Kasumi-1 (cell line): ENCODE measurements at places on chromosomes 7 and 10.
A peak's percentile ranks its signal among the peaks of the same experiment; 100 is the strongest.

DNA sequence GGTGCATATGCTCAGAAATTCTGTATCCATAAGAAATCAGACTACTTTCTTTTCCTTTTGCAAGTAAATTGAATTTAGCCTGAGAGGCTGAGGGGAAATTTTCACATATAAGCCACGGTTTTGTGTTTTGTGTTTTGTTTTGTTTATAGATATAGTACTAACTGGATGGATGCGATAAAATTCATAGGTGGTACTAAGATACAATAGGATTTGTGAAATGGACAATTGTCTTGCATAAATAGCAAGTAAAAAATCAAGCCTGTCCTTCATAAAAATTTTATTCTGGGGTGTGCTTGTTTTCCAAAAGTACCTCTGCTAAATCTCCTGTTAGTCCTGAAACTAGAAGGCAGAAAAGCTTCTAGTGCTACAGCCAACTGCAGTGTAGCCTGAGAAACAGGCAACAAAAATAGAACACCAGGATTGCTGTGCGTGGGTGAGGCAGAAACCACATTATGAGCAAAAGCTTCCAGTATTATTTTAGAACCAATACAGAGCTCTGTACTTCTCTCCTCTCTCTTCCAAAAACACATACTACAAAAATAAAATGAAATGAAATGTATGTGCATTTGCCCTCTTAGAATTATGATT, 634 bp upstream of the HDAC9 start:
- peak; percentile 31 for DNase-seq

- no peak for DNase-seq
These were observed 137.2 kb downstream of the DYNC2I1 start for GRCh38 chr7:158993591-158993990.

DNA sequence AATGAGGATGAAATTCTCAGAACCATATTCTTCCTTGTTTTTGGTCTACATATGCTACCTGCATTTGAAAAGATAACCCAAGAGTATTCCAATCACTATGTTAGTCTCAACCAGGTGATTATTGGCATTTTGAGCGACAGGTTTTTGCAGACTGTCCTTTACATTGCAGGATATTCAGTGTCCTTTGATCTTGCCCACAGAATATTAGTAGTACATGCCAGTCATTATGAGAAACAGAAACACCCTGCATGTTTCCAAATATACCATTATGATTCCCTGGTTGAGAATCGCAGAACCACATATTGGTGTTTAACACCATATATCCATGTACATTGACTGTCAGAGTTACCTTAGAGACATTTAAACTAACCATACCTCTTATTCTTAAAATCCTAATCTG, 30.6 kb downstream of the TMEM243 start:
- DNase-seq = no peak

- DNase-seq = no peak
These were observed 233.9 kb downstream of the POU6F2 start for GRCh38 chr7:39211581-39211980.

DNA sequence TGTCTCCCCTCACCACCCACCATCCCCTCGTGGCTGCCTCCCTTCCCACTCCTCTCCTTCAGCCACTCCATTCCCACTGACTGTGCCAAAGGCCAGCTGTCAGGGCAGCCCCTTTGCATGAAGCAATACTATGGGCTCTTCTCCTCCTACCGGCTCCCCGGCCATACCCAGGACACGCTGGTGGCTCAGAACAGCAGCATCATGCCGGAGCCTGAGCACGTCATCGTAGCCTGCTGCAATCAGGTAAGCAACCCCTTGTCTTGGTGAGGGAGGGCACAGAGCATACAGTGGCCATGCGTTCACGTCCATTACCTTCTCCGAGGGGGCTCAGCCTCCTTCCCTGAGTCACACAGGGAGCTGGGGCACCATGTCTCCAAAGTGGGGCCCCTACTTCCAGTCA, 11.6 kb downstream of the CHAT start:
- no peak for DNase-seq

- DNase-seq = peak; percentile 73
These were observed 49.3 kb downstream of the PPP1R17 start for GRCh38 chr7:31735991-31736982.

DNA sequence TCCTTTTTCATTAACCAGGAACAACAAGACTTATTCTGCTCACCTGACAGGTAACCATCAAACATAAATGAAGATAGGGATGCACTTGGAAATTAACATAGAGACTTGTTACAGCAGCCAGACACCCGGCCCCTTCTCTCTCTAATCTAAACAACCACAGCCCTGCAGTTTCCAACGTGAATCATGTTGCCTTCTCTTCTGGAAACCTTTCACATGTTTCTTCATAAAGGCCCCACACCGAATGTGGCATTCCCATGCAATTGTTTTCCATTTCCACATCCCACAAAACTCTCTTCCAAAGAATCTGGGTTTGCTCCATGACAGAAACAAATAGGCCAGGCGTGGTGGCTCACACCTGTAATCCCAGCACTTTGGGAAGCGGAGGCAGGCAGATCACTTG, 15.0 kb upstream of the WDR86 start:
- no peak for DNase-seq

- no peak for DNase-seq
These were observed 120.9 kb downstream of the CRPPA start for GRCh38 chr7:16300361-16300895.

- peak; percentile 8 for DNase-seq
These were observed 181.8 kb downstream of the GLI3 start for GRCh38 chr7:42055171-42055570.

DNA sequence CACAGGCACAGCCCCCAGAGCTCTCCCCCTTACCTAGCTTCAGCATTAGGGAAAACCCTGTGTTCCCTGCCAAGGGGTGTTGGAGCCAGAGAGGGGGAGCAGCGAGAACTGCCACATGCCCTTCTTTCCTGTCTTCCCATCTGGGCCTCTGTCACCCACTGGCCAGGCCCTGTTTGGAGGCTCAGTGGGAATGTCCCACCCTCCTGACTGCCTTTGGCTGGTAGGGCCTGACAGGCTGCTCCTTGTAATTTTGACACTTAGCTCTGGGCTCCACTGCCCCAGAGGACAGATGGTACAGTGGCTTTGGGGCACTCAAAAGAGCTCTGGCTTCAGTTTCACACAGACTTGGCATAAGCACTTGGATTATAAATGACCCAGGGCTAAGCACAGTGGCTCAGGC, 50.6 kb downstream of the GRID2IP start:
- DNase-seq = no peak

- DNase-seq = no peak
These were observed 176.0 kb downstream of the CSTF2T start for GRCh38 chr10:51523440-51523839.

GRCh38 chr10:88232029-88232895, 350.9 kb downstream of the RNLS start:
- peak; percentile 67 for DNase-seq

GRCh38 chr7:157437519-157438061, 100.8 kb downstream of the DNAJB6 start:
- DNase-seq = no peak

DNA sequence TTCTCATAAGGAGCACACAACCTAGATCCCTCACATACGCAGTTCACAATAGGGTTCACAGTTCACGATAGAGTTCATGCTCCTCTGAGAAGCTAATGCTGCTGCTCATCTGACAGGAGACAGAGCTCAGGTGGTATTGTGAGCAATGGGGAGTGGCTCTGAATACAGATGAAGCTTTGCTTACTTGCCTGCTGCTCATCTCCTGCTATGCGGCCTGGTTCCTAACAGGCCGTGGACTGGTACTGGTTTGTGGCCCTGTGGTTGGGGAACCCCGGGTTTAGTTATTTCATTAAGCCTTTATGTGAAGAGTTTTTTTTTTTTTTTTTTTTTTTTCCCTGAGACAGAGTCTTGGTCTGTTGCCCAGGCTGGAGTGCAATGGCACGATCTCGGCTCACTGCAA, 19.4 kb downstream of the SLK start:
- DNase-seq = no peak

DNA sequence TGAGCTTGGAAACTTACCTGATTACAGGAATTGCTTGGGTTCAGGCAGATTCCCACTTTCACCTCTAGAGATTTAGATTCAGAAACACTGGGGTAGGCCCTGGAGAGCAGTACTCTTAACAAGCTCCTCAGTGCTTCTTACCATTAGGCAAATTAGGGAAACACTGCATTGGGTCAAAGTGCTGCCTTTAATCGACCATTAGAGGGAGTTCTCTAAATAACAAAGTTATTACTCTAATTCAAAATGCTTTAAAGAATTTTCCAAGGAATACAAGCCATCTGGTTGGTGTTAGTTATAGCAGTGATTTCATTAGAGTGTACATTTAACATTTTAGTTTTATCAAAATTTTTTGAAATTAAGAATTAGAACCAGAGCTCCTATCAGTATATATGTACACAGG, 324.5 kb downstream of the GFRA1 start:
- DNase-seq = no peak

DNA sequence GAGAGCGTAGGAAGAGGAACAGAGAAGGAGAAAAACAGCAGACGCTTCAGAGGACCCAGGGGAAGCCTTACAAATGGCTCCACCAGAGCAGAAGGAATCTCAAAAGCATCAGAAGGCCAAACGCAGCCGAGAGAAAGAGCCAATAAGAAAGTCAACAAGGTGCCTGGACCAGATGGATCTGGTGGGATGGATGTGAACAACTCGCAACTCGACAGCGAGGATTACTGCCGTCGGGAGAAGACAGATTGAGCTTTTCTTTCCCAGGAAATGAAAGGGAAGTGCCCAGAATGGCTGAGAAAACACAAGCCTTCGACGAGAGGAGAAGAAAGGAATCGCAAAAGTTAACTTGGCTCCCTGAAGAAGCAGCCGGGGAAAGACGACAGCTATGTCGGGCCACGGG, 132.8 kb upstream of the MGMT start:
- no peak for DNase-seq

- no peak for DNase-seq
These were observed 328 bp downstream of the ESYT2 start for GRCh38 chr7:158829021-158829341.

DNA sequence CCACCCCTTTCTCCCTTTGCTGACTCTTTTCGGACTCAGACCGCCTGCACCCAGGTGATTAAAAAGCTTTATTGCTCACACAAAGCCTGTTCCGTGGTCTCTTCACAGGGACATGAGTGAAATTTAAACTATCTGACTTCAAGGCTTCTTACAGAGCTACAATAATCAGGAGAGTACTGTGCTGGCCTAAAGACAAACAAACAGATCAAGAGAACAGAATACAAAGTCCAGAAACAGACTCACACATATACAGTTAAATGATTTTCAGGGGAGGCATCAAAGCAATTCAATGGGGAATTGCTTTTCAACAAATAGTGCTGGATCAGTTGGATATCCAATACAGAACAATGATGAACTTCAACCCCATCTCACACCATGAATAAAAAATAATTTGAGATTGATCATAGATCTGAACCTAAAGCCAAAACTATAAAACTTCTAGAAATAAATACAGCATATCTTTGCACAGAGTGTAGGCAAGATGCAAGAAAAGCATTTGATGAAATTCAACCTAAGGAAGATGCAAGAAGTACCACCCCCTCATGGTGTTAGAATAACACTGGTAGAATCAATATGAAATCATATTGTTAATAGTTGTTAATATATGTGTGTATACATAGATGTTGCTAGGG, 96.5 kb downstream of the ZFAND4 start:
- no peak for DNase-seq

GRCh38 chr7:157136372-157136771, 2.4 kb upstream of the UBE3C start:
- DNase-seq = peak; percentile 77

DNA sequence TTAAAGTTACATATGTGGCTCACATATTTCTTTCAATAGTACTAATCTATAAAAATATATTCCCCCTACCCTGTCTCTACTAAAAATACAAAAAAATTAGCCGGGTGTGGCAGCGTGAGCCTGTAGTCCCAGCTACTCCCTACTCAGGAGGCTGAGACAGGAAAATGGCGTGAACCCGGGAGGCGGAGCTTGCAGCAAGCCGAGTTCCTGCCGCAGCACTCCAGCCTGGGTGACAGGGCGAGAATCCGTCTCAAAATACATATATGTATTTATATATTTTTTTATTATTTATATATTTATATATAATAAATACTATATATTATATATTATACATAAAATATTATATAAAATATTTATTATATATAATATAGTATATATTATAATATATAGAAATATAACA, 69.7 kb upstream of the GRM3 start:
- DNase-seq = no peak

DNA sequence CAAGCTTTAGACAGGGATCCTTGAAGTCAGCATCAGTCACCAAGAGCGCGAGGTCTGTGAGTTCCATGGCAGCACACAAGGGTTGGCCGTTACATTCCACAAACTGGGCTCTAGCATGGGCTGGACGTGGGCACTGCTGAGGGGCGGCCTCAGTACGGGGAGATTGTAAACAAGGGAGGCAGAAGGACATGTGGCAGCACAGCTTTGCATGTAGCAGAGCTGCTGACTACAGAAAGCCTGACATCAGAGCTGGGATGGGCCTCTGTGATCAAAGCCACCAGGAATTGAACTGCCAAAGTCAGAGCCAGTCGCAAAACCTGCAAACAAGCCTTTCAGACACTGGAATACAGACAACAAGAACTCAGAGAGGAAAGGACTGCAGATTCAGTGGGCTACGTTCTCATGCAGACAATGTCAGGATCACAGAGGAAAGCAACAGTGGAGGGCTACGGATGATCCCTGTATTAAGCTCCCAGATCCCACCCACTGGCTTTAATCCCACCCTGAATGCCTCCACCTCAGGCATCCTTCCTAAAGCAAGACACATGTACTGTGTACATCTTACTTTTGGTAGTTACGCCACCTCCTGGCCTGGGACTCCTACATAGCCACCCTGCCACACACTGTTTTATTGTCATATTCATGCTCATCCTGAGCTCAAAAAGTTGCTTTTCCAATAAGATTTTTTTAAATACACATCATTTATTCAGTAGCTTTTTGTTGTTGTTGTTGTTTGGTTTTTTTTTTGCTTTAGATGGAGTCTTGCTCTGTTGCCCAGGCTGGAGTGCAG, 291.1 kb upstream of the IMMP2L start:
- no peak for DNase-seq

DNA sequence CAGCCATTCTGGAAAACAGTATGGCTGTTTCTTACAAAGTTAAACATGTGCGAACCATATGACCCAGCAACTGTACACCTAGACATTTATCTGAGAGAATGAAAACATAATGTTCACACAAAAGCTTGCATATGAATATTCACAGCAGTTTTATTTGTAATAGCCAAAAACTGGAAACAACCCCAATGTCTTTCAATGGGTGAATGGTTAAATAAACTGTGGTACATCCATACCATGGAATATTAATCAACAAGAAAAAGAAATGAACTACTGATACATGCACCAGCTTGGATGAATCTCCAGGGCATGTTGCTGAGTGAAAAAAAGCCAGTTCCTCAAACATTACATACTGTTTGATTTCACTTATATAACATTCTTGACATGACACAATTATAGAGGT, 37.3 kb downstream of the LEP start:
- no peak for DNase-seq

- DNase-seq = no peak
These were observed 172.9 kb downstream of the MBL2 start for GRCh38 chr10:52599551-52600200.

DNA sequence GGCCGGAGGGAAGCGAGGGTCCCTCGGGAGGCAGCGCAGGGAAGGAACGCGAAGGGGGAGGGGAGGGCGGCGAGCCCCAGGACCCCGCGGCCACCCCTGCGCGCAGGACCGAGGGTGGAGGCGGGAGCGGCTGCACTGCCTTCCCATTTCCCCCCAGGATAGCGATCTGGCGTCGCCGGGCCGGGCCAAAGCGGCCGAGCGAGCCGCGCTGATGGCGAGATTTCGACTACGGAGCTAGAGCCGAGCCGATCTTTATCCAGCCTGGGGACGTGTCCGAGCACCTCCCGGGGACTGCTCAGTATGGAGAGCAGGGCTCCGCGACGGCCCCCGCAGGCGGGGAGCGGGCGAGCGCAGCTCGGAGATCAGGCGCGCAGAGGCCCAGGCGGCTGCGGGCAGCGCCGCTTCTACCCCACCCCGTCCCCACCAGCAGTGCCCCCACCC, 590 bp upstream of the CRTAC1 start:
- no peak for DNase-seq
